ENCODE measurements at places on chromosomes 7 and 10. TPM values are rescaled to one million over a fixed set of nuclear protein-coding genes. Genes with fewer than 3 reads are reported as not detected.

The ZNF862 gene
- total RNA-seq: 25.3 TPM

- peaks cover 3% of the 10 kb centered on the region for H3K4me1 ChIP-seq
- no peak overlapping the region for H3K4me3 ChIP-seq
- no peaks in the 10 kb centered on the region for H3K27me3 ChIP-seq
- no peak overlapping the region for H3K27ac ChIP-seq
- H3K36me3 ChIP-seq: no peaks in the 10 kb centered on the region
Observed at GRCh38 chr10:70537398-70538194, 59.0 kb downstream of the PALD1 start.

GRCh38 chr10:60351191-60351853, 38.4 kb downstream of the ANK3 start:
- no peaks in the 10 kb centered on the region for H3K27me3 ChIP-seq
- no peak for DNase-seq
- H3K27ac ChIP-seq: no peak overlapping the region
- H3K36me3 ChIP-seq: no peaks in the 10 kb centered on the region

GRCh38 chr7:90688810-90689209, 92.7 kb downstream of the CDK14 start:
- DNase-seq: no peak
- H3K4me1 ChIP-seq: peaks cover 71% of the 10 kb centered on the region
- no peaks in the 10 kb centered on the region for H3K27me3 ChIP-seq
- H3K36me3 ChIP-seq: no peaks in the 10 kb centered on the region
- H3K4me3 ChIP-seq: no peak overlapping the region
- H3K27ac ChIP-seq: peak overlapping the region; percentile 73

- H3K27me3 ChIP-seq: peaks cover 49% of the 10 kb centered on the region
- H3K4me3 ChIP-seq: no peak overlapping the region
- H3K4me1 ChIP-seq: peaks cover 3% of the 10 kb centered on the region
- no peak overlapping the region for H3K27ac ChIP-seq
- no peaks in the 10 kb centered on the region for H3K36me3 ChIP-seq
- DNase-seq: no peak
Observed at GRCh38 chr10:120978589-120979252, 127.6 kb downstream of the WDR11 start.

The RUFY2 gene
- 27.6 TPM for total RNA-seq

- no peaks in the 10 kb centered on the region for H3K36me3 ChIP-seq
- H3K27ac ChIP-seq: no peak overlapping the region
- no peaks in the 10 kb centered on the region for H3K27me3 ChIP-seq
- DNase-seq: no peak
- H3K4me3 ChIP-seq: no peak overlapping the region
- H3K4me1 ChIP-seq: peaks cover 2% of the 10 kb centered on the region
Observed at GRCh38 chr10:128345353-128345752, 219.1 kb upstream of the MKI67 start.

The IQUB gene
- 0.26 TPM for total RNA-seq

The CNPY1 gene
- not detected for total RNA-seq

DNA sequence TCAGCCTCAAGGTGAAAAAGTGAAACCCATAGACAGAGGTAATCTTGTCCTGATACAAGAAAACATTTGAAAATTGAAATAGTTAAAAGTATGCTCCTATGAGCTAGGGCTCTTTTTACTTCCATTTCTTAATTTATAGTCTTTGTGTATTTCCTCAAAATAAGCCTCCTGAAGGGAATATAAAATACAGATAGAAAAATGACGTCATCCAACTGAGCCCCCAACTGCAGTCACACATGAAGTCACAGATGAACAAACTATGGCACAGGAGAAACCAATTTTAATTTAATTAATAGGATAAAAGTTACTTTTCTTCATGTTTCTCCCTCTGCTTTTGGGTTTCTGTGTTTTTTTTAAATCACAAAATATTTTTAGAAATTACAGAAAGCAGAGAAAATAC, 280.3 kb downstream of the HTR7 start:
- no peak overlapping the region for H3K4me3 ChIP-seq
- H3K27ac ChIP-seq: no peak overlapping the region
- no peaks in the 10 kb centered on the region for H3K4me1 ChIP-seq

The SFRP4 gene
- 0.16 TPM for total RNA-seq

- no peak overlapping the region for H3K4me3 ChIP-seq
- no peak for DNase-seq
- no peak overlapping the region for H3K27ac ChIP-seq
- no peaks in the 10 kb centered on the region for H3K36me3 ChIP-seq
Observed at GRCh38 chr7:82740246-82740848, 296.8 kb upstream of the CACNA2D1 start.

DNA sequence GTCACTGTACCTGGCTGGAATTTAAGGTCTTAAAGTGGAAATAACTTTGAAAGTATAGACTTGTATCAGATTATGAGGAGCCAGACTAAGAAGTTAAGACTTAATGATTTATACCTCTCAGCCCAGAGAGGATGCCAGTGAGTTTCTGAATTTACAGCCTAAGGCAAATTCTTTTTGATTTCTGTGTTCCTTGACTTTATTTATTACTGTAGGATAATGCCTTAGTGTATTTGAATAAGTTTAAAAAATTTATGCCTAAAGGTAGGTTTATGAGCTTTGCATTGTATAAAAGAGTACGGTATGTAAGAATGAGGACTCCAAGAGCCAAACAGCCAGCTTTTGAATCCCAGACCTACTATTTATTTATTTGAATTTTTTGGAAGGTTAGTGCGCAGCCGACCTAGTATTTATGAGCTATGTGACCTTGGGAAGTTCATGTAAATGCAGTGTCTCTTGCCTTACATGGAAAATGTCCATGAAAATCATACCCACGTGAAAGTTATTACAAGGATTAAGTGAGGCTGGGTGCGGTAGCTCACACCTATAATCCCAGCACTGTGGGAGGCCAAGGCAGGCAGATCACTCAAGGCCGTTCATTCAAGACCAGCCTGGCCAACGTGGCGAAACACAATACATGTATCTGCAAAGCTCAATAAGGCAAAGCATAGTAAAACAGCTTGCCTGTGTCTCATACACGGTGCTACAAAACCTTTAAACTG, 174.6 kb downstream of the AUTS2 start:
- H3K36me3 ChIP-seq: no peaks in the 10 kb centered on the region
- H3K4me3 ChIP-seq: no peak overlapping the region
- peaks cover 65% of the 10 kb centered on the region for H3K4me1 ChIP-seq

GRCh38 chr10:119022846-119023552, 6.5 kb upstream of the NANOS1 start:
- DNase-seq: peak; percentile 34
- H3K36me3 ChIP-seq: no peaks in the 10 kb centered on the region
- H3K4me1 ChIP-seq: peaks cover 68% of the 10 kb centered on the region
- peak overlapping the region; percentile 69 for H3K27ac ChIP-seq
- H3K4me3 ChIP-seq: peak overlapping the region; percentile 35
- H3K27me3 ChIP-seq: no peaks in the 10 kb centered on the region

- no peaks in the 10 kb centered on the region for H3K36me3 ChIP-seq
- peaks cover 4% of the 10 kb centered on the region for H3K27me3 ChIP-seq
- peak; percentile 83 for DNase-seq
- no peaks in the 10 kb centered on the region for H3K4me1 ChIP-seq
- H3K4me3 ChIP-seq: no peak within 1 kb of the TSS
Observed at GRCh38 chr7:142885311-142886230, at the start of gene TRPV6. Gene TRPV6 (minus strand): TSS chr7:142885745.

DNA sequence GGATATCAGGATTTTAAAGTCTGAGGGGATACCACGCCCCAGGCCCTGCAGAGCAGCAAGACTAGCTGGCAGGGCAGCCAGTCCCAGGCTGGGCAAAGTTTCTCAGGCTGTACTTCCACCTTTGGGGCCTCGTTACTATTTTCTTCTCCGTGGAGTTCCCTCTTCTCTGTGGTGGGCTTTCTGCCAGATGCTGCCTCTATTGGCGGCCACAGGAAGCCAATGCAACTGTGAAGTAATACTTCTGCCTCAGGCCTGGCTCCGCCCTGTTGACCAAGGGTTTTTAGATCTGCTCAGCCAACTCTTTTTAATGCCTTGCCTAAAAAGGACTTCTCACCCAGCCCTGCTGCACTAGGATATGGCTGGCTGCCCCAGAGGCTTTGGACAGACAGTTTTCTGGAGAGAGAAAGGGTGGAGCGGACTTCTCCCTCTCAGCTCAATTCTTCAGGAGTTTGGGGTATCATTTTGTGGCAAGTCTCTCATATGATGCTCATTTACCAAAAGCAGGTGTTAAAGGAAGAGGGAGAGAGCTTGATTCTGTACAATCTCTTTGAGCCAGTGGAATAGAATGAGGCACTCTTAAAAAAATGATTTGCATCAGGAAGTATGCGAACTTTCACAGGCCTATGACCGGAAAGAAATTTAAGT, 67.4 kb downstream of the HHEX start:
- no peak overlapping the region for H3K4me3 ChIP-seq
- no peaks in the 10 kb centered on the region for H3K36me3 ChIP-seq
- H3K27me3 ChIP-seq: no peaks in the 10 kb centered on the region
- DNase-seq: no peak

Data from osteocyte (in vitro differentiated cells).